ENCODE measurements at places on chromosomes 4 and X.
A peak's percentile ranks its signal among the peaks of the same experiment; 100 is the strongest.

- DNase-seq, result no peak
Measured at GRCh38 chr4:135184715-135185114, 983.1 kb upstream of the PABPC4L start.

DNA sequence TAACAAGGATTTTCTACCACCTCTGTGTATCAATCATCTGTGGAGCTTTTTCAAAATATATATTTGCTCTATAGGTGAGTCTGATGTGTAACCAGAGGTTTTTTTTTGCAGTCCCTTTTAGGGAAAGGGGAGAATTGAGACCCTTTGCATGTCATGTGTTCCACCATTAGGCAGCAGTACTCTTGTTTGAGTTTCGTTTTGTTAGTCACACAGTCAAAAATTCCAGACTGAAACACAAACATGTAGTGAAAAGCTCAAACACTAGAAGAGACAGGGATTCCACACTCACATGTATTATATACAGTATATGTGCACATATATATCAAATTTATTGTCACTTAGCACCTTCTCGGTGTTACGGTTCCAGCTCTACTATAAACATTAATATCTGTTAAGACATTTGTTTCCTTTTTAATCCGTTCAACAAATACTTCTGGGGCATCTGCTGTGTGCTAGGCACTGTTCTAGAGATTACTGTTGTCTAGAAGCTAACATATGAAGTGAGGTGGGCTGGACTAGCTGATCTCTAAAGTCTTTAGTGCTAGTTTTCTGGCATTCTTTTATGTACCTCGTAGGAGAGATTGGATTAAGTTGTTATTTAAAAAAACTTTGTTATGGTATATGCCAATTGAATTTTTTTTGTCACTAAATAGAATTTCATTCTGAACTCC lies 5.5 kb downstream of the USP9X start:
- DNase-seq, result no peak

- DNase-seq, result no peak
Measured at GRCh38 chrX:82092307-82092706, 890.4 kb downstream of the SH3BGRL start.

GRCh38 chr4:40471923-40472322 lies 136.8 kb downstream of the CHRNA9 start:
- DNase-seq, result no peak

DNA sequence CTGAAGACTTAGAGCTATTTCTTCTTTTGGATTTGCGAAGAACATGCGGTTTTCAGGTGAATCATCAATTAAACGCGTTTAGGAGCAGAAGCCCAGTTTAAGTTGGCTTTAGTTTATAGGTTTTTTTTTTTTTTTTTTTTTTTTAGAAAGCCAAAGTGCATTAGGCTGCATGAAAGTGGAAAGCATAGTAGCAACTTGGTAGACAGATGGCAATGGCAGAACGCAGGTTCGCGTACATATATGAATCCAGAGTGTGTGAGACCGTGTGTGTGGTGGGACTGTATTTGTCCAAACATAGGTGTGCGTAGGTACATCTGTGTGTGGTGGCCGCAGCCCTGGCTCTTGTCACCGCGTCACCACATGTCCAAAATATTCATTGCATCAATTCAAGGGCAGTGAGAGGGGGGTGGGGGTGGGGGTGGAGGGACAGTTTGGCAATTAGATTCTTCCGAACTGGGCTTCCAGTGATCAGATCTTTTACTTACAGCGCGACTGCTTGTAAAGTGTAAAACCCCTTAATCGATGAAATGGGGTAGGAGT lies 901 bp downstream of the JADE1 start:
- DNase-seq, result peak; percentile 42

- DNase-seq, result no peak
Measured at GRCh38 chr4:182369211-182369610, 126.0 kb downstream of the TENM3 start.

Data from anterior cingulate cortex (tissue), 58 donors.